ENCODE measurements at places on chromosomes 5 and 9.

- no peak for DNase-seq
Measured at GRCh38 chr9:69028754-69029153, 6.8 kb upstream of the FXN start.

GRCh38 chr5:61673007-61673735 is 341.1 kb downstream of the ZSWIM6 start:
- no peak for DNase-seq

DNA sequence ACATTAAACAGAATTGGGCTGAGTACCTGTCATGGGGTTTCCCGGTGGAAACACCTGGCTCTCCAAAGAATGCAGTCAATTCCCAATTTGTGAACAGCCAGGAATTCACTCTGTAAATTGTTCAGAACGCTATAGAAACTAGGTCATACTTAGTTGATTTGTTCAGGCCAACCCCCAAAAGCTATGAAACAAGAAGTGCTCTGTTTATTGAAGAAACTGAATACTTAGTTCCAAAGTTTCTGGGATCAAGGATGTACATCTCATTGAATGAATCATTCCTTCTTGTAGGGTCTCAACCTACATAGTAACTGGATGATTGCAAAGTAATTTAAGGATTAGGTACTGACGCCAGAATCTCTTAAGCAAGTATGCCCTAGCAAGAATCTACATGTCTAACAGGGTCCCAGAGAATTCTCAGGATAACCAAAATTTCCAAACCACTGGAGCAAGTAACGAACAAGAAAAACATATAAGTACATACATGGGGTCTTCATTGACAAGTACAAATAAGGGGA is 659 bp upstream of the TUSC1 start:
- no peak for DNase-seq

DNA sequence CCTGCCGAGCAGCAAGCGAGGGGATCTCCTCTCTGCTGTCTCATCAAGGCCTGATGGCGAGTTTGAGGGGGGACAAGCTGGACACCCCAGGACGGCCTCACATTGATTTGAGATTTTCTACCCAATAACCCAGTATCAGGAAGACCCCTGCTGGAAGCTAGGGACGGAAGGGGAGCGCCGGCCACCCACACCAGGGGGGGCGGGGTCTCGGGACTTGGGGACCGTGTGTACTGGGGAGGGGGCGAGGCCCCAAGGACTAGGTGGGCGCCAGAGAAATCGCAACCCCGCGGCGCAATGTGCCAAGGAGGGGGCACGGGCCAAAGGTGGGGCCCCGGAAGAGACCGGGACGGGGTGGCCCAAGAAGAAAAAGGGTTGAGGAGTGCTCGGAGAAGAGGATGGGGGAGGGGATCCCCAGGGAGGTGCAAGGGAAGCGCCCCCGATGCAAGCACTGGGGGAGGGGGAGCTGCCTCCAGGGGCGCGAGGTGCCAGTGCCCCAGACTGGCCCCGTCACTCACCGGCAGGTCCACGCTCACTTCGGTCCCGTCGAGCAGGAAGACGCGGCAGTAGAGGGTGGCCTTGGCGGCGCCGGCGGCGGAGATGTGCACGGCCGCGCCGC is 1.1 kb downstream of the EPB41L4B start:
- DNase-seq = no peak

Data from cortex of kidney (tissue), 1 donor.